Suppressor macrophage treated with lipopolysaccharide for 1 hour (primary cell): ENCODE measurements at places on chromosomes 2 and 18.

- no peak for DNase-seq
Observed at GRCh38 chr18:78896111-78896905, 83.3 kb upstream of the SALL3 start.

DNA sequence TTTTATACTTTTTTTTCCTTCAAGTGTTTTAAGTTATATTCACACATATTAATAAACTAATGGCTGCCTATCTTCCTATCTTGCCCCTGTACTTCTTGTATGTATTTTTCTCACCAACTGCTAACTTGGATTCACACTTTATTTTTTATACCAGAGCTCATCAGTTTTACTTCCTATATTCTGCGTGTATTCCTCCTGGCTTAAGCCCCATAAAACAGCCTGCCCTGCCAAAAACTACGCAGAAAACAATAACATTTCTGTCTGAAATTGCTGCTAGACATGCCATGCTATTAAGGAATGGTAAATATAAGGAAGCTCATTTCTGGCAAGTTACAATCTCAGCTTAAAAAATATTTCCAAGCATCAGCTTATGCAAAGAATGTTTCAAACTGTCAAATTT is 172.3 kb downstream of the UBE2E3 start:
- DNase-seq, result no peak

DNA sequence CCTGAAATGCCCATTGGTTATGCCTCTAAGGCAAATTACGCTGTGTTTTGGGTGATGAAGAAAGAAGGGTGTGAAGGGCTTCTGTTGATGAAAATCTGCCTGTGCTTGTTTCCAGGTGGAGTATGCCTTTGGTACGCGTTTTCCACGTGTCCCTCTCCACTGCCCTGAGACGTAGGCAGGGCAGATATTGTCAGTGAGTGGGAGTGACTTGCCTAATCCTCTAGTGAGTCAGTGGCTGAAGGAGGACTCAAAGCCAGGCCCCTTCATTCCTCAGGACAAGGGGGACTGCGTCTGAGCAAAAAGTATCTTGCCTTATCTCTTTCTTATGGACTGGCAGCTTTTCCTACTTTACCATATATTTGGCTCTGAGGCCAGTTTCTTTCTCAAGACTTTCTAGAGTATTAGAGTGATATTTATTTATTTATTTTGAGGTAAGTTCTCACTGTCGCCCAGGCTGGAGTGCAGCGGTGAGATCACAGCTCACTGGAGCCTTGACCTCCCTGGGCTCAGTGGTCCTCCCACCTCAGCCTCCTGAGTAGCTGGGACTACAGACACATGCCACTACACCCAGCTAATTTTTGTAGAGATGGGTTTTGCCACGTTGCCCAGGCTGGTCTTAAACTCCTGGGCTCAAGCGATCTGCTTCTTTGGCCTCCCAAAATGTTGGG is 10.2 kb downstream of the RALB start:
- peak; percentile 75 for DNase-seq

GRCh38 chr2:223300326-223300725 is 248.3 kb downstream of the KCNE4 start:
- DNase-seq, result no peak

GRCh38 chr2:102042196-102043081 is 50.7 kb downstream of the IL1R2 start:
- peak; percentile 62 for DNase-seq

GRCh38 chr2:144362401-144362800 is 157.5 kb downstream of the ZEB2 start:
- DNase-seq, result no peak

- no peak for DNase-seq
Observed at GRCh38 chr2:80007777-80008503, 296.6 kb downstream of the LRRTM1 start.

GRCh38 chr2:135258193-135258592 is 206.1 kb downstream of the RAB3GAP1 start:
- no peak for DNase-seq

DNA sequence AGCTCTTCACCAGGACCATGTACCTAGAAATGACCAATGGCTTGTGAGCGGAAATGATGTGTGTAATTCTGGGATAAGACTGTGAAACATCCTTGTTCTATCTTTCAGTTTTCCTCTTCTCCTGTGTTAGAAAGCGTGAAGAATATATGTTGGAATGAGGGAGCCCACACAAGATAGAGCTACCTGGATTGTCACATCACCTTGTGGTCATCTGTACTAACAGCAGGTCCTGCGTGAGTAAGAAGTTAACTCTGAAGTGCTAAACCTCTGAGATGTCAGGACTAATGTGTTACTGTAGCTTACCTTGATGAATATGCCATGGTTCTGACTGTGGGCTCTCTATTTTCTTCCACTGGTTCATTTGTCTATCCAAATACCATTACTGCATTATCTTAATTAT is 75.6 kb downstream of the FASTKD2 start:
- DNase-seq, result no peak

GRCh38 chr2:133884739-133885381 is 316.6 kb upstream of the NCKAP5 start:
- DNase-seq, result no peak

DNA sequence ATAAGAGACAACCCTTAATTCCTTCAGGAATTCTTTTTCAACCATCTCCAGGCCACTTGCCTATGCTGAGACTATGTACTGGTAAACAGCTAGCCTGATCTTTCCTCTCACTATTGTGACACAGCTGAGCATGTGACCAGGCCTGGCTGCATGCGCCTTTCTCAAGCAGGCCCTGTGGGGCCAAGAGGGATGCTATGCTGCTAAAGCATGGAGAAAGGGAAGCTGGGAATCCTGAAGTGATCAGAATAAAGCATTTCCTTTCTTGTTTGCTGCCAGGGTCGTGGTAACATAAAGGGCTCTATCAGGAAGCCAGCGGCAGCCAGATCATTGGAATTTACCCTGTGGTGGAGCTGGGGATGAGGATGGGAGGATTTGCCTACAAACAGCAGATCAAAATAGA is 29.8 kb upstream of the LCLAT1 start:
- DNase-seq, result peak; percentile 14

GRCh38 chr2:12270876-12271588 is 445.7 kb upstream of the TRIB2 start:
- DNase-seq, result no peak

DNA sequence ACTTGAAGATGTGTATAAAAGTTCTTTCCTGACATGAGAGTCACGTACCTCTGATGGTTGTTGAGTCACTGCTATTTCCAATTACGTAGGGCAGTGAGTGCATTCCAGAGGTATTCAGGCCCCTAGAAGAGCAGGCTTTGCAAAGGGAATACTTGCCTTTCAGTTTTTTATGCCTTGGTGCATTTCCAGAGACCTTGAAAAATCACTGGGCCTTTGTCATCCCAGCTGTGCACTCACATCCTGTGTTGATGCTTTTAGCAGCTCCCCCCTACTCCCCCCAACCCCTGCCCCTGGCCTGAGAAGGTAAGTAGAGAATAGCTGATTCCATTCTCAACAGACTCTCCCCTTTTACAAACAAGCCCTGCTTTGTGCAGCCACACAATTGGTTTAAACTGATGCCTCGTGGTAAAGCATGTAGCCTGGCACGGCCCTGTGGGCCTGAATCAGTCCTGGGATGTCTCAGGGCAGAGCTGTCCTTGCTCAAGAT is 174.2 kb downstream of the PRPF40A start:
- DNase-seq, result no peak

DNA sequence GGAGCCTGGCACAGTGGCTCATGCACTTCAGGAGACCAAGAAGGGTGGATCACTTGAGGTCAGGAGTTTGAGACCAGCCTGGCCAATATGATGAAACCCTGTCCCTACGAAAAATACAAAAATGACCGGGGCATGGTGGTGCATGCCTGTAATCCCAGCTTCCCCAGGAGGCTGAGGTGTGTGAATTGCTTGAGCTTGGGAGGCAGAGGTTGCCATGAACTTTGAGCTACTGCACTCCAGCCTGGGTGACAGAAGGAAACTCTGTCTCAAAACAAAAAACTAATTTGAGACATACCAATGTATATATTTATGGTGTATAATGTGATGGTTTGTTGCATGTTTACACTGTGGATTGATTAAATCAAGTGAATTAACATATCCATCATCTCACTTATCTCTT is 21.8 kb upstream of the ZNF512 start:
- DNase-seq, result no peak

DNA sequence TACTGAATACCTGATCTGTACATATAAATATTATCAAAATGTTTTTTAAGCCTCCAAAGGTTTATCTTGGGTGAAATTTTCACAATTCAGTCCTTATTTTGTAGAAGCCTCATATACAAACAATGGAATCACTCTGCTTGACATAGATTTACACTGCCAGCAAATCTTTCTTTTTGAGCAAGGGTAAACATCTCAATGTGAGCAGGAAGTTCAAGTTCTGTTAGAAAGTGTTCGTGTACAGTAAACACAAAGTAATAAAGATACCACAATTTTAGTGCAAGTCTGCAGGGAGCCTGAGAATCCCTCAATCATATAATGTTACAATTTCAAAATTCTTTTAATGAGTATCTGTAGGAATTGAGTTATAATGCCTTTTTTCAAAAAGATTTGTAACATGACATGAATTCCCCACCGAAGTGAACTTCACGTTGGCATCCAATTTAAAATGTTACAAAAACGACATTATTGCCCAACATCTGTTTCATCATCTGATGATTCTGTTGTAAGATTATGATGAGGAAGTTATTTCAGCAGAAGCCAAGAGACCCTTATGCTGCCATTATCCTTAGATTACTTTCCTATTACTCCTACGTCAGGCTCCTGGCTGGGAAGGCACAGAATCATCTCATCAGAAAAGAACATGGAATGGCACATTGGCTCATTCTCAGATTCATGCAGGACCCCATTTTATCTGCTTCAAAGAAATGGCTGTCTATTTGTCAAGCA is 283.9 kb upstream of the ACVR2A start:
- DNase-seq, result peak; percentile 68

GRCh38 chr2:158103411-158104012 is 1.8 kb downstream of the UPP2 start:
- DNase-seq, result no peak

DNA sequence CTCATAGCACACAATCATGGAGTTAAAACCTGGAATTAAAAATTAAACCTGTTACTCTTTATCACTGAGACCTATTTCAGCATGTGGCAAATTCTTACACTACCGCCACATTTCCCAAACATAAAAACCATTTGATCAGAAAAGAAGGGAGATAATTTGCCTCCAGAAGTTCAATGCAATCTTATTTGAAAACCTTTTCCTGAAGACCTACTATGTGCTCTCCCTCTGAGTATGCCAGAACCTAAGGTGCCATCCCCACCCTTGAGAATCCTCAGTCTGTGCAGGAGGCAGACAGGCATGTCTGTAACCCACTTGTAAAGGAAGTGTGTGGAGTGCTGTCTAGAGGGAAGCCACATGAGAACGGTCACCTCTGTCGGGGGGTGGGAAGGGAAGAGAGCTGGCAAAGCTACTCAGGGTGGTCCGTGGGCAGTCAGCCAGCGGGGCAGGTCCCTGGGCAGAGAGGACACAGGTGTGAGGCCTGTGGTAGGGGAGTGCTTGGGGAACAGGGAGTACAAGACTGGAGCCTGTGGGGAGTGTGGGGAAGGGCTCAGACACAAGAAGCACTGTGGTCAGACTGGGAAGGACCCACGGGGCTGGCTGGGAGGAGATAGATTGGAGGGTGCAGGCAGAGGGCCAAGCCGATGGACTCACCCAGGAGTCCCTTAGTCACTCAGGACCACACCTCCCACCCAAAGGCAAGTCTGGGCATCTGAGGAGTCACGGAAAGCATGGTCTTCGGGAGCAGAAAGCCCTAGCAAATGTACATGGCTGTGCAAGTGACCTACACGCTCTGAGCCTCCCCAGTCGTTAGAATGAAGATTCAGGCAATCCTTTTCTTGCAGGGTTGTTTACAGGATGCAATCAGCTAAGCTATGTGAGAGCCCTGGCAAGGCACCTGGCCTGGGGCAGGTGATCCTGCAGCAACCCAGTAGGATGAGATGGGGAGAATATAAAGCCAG is 22.8 kb downstream of the CRACDL start:
- DNase-seq, result no peak
